ENCODE measurements at places on chromosomes 16 and 17.

DNA sequence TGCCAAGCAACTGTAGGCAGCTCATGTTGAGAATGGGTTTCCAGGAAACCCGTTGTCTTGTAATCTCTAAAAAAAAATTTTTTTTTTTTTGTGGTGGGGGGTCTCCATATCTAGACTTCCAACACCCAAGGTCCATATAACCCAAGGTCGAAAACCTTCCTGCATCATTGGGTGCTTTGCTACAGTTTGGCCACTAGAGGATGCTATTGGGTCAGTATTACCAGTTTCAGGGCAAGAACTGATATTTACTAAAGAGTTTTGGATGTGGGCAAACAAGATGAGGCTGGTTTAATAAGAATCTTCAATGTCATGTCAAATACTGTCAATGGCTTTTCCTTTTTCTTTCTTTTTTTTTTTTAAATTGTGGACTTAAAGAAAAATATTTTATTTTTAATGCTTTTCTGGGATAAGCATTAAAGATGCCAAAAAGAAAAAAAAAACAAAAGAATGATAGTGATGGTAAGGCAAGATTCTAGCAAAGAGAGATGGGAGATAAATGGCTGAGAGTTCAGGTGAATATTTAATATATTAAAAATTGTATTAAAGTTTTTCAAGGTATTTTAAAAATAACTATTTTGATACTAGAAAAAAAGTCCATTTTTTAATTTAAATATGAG lies 62.2 kb downstream of the DHRS7C start:
- no peak for DNase-seq

DNA sequence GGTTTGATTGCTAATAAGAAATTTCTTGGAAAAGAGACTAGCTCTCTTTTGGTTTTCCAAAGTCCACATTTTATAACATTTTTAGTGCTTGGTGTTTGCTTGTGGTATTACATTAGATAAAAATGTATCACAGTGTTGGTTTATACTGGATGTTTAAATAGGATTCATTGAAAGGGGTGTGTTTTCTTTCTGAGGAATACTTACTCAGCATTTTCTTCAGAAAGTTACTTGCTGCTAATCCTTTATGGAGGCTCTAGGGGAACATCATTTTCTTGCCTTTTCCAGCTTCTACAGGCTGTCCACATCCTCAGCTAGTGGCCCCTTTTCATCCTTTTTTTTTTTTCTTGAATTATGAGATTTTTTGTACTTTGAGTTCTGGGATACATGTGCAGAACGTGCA lies 834 bp upstream of the KRT39 start:
- no peak for DNase-seq

GRCh38 chr17:58991718-58992331 lies 114.9 kb downstream of the TRIM37 start:
- no peak for DNase-seq

DNA sequence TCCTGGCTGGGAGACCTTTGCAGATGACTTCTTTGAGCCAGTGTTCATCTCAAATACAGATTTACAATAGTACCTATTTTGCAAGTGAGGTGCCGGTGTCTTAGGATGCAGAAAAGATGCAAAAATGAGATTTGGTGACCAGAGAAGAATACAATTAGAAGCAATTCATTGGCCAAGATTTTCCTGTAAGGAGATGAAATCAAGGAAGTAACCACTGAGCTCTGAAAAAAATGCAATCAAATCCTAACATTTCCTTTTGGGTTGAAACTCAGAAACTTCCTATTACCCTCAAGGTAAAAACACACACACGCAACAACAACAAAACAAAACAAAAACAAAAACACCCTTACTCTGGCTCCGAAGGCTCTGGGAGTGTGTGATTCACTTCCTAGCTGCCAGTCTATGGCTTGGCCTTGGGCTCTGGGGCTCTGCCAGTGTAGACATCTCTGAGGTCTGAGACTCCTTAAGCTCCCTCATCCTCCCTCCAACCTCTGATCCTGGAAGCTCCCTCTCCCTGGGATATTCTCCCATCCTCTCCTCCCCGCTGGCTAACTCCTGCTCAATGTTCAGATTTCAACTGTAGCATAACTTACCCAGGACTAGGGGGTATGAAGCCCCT lies 16.8 kb upstream of the MT4 start:
- no peak for DNase-seq

GRCh38 chr17:74108126-74108705 lies 95.3 kb upstream of the RPL38 start:
- no peak for DNase-seq

DNA sequence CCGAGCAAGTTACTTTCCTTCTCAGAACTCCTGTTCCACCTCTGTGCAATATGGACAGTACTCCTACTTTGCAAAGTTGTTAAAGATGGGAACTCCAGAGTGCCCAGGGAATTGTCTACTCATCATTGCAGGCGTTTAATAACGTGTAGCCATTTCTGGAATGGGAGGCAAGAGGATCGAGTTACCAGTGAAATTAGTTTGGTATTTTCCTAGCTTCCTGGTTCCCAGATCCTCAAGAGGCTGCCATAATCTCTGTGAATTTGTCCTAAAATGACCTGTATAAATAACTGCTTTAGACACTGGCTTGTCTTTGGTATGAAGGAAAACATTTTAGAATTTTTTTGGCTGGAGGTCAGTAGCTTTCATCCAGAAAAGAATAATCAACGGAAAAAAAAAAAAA lies 27.7 kb downstream of the WWOX start:
- no peak for DNase-seq

DNA sequence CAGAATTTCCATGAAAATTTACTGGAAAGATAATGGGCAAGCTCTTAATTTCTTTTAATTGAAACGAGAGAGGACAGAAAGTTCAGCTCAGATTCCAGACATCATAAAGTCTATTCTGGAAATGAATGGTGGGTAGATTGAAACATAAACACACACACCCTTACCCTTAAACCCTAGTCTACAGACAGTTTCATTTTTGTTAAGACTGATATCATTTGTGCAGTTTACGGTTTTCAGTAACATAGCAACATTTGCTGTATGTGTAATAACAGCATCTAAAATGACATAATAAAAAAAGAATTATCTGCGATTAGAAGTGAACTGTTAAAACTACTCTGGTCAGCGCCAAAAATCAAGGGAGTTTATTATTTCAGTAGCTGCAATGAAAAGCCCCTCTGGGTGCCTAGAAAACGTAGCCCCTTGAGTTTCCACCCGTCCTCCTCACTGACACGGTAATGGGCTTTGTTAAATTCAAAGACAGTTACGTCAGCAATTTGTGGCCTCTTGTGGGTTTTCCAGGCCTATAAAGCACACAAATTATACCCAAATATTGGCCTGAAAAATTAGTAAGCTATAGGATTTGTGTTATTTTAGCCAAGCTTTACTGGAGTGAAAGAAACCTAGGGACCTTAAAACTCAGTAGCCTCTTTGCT lies 520.6 kb upstream of the SOX9 start:
- no peak for DNase-seq

DNA sequence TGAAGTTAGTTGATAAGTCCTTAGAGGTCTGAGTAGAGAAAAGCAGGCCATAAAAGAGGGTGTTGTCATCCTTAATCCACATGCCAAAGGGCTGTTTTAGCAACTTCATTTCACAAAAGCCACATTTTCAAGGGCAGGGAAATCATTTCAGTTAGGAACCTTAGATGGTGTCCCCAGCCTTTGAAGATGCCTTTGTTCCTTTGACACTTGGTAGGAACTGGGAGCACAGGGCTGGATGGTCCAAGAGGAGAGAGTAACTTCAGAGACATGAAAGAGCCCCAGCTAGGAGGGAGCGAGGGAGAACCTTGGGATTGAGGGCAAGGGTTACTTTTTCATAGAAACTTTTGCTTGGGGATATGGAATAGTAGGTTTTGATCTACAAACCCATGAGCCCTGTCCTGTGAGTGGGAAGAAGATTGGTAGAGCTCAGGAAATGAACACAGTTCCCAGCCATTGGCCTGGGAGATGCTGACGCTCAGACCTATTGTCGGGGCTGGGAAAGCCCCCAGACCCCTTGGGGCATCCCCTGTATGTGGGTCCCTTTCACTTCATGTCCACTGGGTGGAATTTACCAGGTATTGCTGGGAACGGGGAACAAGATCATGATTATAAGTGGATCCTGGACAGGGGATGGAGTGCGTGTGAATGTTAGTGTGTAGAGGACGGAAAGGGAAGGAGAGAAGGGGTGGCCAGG lies 18.9 kb downstream of the MSI2 start:
- DNase-seq = no peak

DNA sequence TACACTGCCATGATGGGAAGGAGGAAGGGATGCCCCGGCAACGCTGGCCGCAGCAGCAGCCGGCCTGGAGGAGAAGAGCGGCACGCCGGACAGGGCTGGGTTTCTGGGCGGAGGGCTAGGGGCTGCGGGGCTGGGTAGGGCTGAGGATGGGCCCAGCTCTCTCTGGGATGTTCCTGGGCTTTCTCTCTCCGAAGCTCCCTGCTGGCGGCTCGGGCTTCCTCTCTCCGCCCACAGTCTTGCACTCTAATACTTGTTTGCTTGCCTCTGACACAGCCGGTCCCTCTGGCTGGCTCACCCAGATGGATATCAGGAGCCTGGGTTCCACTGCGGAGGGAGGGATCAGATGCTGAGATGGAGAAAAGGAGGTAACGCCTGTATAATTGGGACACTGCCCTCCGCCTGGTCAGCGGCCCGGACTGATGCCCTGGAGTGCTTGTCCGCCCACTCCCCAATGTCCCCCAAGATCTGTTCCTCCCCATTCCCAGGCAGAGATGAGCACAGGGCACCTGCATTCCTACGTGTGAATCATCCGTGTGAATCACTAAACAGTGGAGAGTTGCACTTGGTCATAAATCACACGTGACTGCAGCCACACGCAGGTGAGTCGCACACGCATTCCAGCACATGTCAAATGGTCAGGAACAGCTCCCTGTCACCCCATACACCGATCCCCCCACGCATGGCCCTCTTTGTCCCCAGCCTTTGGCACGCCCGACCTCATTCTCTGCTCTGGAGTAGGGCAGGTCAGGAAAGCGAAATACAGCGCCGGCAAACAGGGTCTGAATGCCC lies at the start of gene ALOXE3:
TSS of gene ALOXE3 (minus strand) at position 535 of the 789 bp plus-strand sequence. CDS start at position 11, 524 bp downstream.
- no peak for DNase-seq

DNA sequence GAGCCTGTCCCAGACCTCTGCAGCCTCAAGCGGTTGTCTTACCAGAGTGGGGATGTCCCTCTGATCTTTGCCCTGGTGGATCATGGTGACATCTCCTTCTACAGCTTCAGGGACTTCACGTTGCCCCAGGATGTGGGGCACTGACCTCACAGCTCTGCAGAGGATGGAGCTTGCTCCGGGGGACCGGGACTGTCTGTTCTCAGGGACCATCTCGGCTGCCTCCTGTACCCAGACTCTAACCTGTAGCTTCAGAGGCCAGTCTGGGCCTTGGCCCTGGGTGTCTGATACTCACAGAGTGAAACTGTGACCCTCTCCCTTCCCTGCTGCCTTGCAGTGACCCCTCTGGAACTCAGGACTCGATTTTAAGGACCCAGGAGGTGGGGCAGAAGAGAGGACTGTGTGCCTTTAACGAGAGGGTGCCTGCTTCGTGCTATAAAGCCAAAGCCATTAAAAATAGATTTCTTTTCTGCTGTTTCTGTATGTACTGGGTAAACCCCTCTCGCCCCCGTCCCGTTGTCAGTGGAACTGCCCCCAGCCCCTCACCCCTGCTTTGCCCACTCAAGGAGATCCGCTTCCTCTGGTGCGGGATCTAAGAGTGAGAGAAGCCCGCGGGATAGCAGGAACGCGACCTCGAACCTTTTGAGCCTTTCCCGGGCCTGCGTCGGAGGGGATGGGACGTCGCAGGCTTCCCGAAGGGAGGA lies 1.1 kb upstream of the LLGL2 start:
- no peak for DNase-seq

- DNase-seq = no peak
Observed at GRCh38 chr17:71740866-71741265, 380.0 kb upstream of the SOX9 start.

- no peak for DNase-seq
Observed at GRCh38 chr17:59725691-59726090, 18.2 kb downstream of the VMP1 start.

DNA sequence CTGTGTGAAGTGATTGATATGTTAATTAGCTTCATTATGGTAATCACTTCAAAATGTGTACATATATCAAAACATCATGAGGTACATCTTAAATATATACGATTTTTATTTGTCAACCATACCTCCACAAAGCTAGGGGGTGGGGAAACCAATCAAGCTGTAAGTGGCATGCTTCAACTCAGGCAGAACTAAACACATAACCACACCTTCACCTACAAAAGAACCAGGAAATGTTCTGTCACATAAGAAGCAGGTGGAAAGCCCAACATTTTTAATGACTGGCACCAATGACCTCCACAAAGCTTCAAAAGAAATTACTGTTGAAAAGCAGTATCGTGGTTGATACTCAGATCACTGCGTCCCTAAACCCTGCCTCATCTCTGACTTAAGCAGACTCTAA lies 867.7 kb upstream of the EEF2KMT start:
- no peak for DNase-seq

DNA sequence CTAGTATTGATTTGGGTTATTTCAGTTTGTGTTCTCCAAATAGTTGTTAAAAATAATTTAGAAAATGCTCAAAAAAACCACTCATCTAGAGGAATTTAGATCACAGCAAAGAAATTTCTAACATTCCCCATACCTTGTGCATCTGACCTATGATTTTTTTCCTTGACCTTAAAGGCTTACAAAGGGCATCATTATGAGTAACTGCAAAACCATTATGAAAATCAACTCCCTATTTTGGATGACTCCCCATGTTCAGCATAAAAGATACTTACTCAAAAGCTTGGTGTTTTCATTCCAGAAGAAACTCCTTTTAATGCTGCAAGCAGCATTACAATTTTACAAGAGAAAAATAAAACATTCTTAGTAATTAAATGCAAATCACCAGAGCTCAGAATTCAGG lies 83.2 kb downstream of the GRIN2A start:
- DNase-seq = no peak

DNA sequence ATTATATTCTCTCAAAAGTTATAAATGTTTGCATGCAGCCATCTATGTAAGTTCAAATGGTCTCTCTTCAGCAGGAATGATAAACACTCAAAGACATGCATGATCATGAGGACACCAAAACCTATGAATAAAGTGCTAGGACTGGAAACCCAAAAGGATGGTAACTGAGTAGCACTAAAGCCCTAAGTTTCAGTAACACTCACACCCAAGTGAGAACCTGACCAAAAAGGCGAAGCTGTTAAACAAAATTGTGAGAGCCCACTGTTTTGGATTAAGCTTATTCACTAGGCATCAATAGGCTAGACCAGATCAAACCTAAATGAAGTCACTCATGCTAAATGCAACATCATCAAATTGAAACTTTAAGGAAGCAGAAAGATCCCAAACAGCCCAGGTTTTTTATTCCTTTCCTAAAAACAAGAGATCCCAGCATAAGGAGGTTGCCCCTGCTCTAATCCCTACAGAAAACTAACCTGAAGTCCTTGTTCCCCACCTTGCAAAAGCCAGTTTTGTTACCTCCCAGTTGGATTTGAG lies 42.4 kb downstream of the GLG1 start:
- no peak for DNase-seq

DNA sequence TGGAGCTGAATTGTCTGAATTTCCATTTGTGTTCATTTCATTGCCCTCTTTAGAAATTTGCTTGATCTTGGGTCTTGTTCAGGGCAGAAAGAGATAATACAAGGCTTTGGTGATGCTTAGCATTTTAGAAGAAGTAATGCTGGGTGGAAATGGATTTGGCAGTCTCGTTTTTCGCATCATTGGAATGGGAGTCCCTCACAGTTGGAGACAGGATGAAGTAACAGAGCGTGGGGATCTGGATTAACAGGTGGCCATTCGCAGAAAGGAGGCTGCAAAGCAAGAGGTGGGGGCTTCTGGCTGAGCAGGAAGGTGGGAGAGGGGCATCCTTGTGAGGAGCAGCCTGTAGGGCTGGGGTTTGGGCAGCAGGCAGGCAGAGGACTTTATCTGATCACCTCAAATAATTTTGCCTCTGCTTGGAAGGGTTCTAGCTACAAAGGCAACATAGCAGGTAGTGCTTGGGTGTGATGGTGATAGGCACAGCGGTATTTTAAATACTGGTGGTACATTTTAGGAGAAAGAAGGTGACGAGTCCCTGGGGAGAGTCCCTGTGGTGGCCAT lies 17.0 kb downstream of the KSR1 start:
- DNase-seq = no peak
